ENCODE measurements at places on chromosomes 1 and 21.
A peak's percentile ranks its signal among the peaks of the same experiment; 100 is the strongest.

DNA sequence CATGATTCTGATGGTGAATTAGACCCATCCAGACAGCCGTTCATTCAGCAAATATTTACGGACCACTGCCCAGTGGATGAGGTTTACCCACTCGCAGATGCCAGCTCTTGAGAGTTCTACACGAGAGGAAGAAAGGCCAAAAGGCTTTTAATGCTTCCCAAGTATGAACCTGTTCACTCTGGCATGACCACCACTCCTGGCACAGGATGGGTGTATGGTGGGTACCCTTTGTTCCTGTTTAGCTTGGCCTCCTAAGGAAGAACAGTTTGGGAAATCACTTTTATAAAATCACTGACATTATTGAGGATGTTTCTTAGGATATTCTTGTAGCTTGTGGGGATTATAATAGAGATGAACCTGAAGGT lies 67.2 kb downstream of the HMGB4 start:
- no peak for DNase-seq

DNA sequence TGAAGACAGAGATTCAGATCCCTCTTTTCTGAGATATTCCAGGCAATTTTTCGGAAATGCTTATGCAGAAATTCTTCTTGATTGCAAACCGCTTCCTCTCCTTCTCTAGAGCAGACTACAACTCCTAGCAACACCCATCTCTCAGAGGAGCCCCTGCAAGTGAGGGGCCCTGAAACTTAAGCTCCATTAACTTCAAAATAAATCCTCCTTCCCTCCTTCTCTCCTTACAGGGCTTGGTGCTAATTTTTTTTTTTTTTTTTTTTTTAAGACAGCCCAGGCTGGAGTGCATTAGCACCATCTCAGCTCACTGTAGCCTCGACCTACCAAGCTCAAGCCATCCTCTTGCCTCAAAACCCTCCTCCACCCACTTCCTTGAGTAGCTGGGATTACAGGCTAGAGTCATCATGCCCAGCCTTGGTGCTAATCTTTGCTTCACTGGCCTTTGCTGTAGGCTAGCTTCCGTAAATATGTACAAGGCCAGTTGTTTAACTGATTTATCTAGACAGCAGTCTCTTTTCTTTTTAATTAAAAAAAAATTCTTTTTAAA lies 30.2 kb upstream of the SFPQ start:
- DNase-seq = no peak

GRCh38 chr1:65309304-65310077 lies at the start of gene DNAJC6:
TSS of gene DNAJC6 (plus strand) at chr1:65309543. CDS start at chr1:65309746, 203 bp downstream.
- no peak for DNase-seq

- DNase-seq = no peak
These were observed 44.2 kb downstream of the TBX19 start for GRCh38 chr1:168324745-168325425.

GRCh38 chr1:3509721-3510120 lies 55.3 kb downstream of the ARHGEF16 start:
- DNase-seq = no peak

DNA sequence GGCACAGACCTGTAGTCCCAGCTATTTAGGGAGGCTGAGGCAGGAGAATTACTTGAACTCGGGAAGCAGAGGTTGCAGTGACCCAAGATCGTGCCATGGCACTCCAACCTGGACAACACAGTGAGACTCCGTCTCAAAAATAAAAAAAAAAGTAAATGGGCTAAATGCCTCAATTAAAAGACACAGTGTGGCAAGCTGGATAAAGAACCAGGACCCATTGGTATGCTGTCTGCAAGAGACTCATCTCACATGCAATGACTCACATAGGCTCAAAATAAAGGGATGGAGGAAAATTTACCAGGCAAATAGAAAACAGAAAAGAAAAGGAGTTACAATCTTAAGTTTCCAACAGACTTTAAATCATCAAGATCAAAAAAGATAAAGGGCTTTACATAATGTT lies 40.3 kb downstream of the ACBD6 start:
- DNase-seq = no peak

GRCh38 chr1:222464841-222465210 lies 83.1 kb downstream of the HHIPL2 start:
- DNase-seq = no peak

GRCh38 chr21:29429218-29429617 lies 130.5 kb downstream of the BACH1 start:
- no peak for DNase-seq

DNA sequence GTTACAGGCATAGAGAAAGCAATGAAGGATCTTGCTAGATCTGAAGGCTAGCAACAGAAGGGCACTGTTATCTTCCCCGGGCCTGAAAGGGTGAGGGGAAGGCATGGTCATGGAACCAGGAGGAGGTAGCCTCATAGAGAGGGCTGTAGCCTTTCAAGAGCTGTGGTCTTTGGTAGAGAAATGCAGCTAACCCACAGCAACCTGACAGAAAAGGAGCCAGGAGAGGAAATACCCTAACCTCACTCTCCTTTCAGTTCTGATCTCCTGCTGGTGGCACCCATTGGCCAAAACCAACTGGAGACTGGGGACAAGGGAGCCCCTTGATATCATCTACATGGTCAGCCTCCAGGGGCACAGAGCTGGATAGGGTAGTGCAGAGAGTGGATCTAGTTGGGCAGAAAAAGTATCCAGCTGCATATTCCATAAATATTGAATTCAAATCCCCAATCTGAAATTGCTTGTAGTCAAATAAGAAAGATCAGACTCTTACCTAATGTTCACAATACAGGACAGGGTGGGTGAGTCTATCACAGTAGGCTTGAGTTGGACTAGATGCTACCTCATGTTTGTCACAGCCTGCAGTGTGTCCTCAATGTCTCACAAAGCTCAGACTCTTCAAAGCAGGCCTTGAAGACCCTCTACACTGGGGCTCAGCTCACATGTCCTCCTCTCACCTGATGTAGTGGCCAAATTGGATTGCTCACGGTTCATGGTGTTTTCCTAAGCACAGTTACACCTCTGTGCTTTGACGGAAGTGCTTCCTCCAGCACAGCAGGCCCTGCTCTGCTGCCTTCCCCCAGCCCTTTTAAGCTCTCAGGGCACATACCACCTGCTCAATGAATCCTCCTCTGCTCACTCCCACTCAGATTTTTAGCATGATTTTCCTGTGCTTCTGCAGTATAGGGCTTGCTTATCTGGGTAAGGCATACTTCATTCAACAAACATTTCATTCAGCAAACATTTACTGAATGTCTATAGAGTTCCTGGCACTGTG lies 74.1 kb upstream of the JUN start:
- DNase-seq = no peak

DNA sequence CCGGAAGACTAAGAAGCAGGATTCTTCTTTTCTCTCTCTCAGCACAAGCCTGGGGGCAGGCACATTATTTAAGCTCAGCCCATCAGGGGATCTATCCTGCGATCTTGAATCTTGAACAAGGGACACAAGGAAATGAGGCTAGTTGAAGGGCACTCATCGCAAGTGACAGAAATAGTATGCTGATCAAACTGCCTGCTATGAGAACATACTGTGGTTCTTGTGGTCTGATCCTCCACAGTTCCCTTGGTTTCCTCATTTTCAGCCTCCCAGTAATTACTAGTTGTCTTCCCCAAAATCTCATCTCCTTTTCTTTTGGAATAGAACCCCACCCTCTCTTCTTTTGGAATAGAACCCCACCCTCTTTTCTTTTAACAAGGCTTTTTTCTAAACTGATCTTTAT lies 6.5 kb downstream of the ANKRD45 start:
- no peak for DNase-seq

DNA sequence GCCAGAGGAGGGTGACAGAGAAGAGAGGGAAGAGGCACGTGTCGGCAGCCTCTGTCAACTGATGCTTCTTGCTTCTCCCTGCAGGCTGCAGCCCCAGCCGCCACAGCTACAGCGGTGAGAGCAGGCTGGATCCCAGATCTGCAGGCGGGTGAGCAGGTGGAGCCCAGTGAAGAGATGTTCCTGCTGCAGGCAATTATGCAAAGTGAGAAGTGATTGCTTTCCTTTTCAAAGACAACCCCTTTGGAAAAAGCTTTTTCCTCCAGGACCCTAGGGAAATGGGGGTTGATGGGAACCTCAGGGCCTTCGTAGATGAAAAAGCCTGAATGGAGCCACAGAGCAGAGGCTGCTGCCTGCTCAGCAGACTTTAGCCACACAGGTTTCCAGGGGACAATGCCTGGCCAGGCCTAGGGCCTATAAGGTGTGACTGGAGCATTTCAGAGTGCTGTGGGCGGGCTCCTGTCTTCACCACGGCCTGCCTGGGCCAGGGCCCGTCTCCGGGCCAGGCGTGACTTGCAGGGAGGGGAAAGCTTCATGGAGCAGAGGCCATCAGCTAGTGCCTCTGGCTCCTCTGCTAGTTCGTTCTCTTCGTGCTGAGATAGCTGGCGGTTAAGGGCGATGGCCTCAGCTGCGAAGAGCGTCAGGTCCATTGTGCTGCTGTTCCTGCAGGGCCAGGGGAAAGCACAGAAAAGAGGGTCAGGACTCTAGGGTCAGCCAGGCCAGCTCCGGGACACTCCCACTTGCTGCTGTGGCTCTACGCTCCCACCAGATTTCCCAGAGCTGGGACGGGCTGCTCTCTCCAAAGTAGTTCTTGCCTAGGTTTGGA lies 6.9 kb upstream of the KNCN start:
- no peak for DNase-seq

- peak; percentile 48 for DNase-seq
These were observed 36.2 kb upstream of the KCNA10 start for GRCh38 chr1:110554871-110555801.

- no peak for DNase-seq
These were observed 233.8 kb downstream of the TTLL7 start for GRCh38 chr1:83765125-83765524.

DNA sequence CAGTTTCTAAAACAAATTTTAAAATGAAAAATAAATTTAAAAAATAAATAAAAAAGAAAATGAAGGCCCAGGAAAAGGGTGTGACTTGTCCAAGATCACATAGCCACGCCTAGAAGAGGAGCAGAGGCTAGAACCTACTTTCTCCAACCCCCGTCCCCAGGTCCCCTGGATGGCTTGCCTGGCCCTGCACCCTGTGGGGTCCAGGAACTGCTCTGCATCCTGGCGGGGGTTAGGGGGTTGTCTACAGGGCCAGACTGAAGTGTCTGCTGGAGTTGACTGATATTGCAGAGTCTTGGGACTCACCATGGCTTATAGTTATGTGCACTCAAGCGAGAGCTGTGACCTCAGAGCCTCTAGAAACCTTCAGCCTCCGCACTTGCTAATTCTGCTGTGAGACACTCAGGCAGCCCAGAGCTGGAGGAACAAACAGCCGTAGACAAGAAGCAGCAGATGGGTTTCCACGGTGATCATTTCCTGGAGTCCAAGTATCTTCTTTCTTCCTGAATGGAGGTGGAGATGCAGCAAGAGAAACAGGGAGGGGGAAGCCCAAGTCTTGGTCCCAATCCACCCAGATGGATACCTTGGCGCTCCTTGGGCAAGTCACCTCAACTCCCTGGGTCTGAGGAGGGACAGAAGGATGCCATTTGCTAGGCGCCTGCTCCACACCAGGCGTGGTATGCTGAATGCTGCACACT lies 5.2 kb upstream of the EXTL1 start:
- DNase-seq = no peak

DNA sequence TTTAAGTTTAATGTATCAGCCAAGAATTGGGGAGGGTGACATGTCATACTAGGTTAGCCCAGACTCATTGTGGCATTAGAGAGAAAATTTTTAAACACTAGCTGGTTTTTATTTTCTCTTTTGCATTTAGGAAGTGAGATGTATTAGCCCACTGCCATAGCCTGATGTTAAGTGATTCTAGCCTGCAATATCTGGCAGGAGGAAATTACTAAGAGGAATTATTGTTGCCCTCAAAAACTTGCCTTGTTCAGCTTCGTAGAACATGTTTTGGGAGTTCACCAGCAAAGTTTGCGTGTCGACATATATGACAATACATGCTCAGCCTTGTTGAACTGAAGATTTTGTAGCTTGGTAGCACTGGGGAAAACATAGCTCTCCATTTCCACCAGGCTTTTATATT lies 12.5 kb downstream of the ADAM30 start:
- no peak for DNase-seq

DNA sequence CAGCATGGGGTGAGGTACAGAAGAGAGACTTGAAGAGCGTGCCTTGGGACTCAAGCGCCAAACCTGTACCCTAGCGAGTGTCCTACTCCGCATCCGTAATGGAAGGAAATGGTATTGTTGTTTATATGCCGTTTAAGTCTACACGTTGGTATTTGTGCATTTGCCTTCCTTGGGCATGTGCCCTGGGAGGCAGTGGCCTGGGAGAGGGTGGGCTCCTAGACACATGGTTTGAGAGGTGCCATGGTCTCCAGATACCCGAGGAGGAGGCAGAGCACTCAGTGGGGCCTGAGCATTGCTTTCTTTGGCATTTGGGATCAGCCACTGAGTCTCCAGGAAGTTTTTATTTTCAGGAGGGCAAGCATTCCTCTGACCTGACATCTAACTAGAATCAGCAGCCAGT lies 6.5 kb downstream of the ZNF672 start:
- no peak for DNase-seq

- no peak for DNase-seq
These were observed 37.5 kb downstream of the CLIC6 start for GRCh38 chr21:34706337-34706736.

DNA sequence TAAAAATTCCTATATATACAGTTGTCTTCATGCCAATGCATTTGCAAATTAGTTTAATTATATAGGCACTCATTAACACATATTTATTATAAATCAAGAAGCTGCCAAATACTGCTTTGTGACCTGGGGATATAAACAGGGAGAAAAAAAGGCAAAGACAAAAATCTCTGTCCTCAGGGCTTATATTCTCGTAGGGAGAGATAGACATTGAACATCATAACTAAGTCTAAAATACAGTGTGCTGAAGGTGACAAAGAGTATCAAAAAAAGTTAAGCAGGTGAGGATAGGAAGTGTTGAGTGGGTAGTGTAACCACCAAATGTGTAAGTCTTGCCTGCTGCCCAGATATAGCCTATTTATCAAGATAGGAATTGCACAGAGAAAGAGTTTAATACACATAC lies 40.7 kb upstream of the LYPLAL1 start:
- no peak for DNase-seq

DNA sequence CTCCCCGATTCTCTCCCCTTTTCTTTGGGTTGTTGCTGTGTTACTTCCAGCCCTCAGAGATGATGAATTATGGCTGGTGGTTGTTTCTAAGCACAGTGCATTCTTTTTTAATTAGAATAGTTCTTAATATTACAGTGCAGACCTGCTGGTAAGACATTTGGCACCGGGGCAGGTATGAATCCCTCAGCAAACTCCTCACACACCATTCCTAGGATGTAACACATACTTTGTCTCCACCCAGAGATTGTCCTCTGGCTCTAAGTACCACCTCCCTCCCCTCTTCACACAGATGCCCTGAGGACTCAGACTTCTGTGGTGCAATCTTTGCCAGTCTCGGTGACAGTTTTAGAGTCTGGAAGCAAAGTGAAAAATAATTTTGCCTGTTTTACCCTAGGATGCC lies 143.1 kb downstream of the HLX start:
- no peak for DNase-seq

GRCh38 chr1:164640686-164641352 lies 81.8 kb downstream of the PBX1 start:
- DNase-seq = no peak

- no peak for DNase-seq
These were observed 11.9 kb upstream of the GPX7 start for GRCh38 chr1:52590266-52590665.

- DNase-seq = no peak
These were observed 10.4 kb downstream of the PPP2R5A start for GRCh38 chr1:212295579-212295978.

GRCh38 chr1:87265786-87266185 lies 62.9 kb upstream of the LMO4 start:
- DNase-seq = no peak

Measured in stimulated activated CD8-positive, alpha-beta memory T cell treated with anti-CD3 and anti-CD28 coated beads, Interleukin-12 subunit alpha, Interleukin-12 subunit beta, amount 100 ng/mL, for 4 hours (primary cell).